T-cell (primary cell): ENCODE measurements at places on chromosomes 2 and 18. TPM values are rescaled to one million over a fixed set of nuclear protein-coding genes. Genes with fewer than 3 reads are reported as not detected.

Gene POU3F3
- total RNA-seq = not detected

Gene MOCOS
- total RNA-seq = 0.05 TPM

Gene CCDC178
- total RNA-seq = not detected

Gene C2orf72
- 0.20 TPM for total RNA-seq

Gene SOX11
- total RNA-seq = not detected

Gene SFTPB
- total RNA-seq = not detected

Gene TTC39C
- total RNA-seq = 135 TPM

Gene LINC00305
- total RNA-seq = not detected

Gene SLC19A3
- not detected for total RNA-seq

Gene GPR39
- total RNA-seq = not detected

Gene CCDC74B
- total RNA-seq = not detected

Gene TRIP12
- 185 TPM for total RNA-seq

Gene ACADL
- total RNA-seq = not detected

Gene CD226
- total RNA-seq = 57.4 TPM

Gene DNAH6
- total RNA-seq = 1.2 TPM

Gene AQP12B
- not detected for total RNA-seq

Gene GRP
- not detected for total RNA-seq

Gene PJVK
- total RNA-seq = 5.2 TPM

Gene IL1R1
- total RNA-seq = 0.43 TPM

Gene COLEC11
- not detected for total RNA-seq

Gene CDH2
- total RNA-seq = 0.76 TPM

Gene G6PC2
- total RNA-seq = not detected

Gene GCG
- total RNA-seq = not detected

Gene CNTNAP5
- total RNA-seq = not detected

Gene MEP1B
- not detected for total RNA-seq

Gene DOK6
- not detected for total RNA-seq

Gene NCKAP1
- total RNA-seq = 6.0 TPM

Gene LIMS4
- 1.6 TPM for total RNA-seq

Gene CROCC2
- total RNA-seq = not detected

Gene ALPG
- total RNA-seq = not detected

Gene BCL11A
- total RNA-seq = 11.9 TPM

Gene RBM43
- 16.9 TPM for total RNA-seq

Gene CABYR
- 1.1 TPM for total RNA-seq
